Cardiac ventricle fibroblast (primary cell): ENCODE measurements at places on chromosomes 12 and 14. TPM values are rescaled to one million over a fixed set of nuclear protein-coding genes. Genes with fewer than 3 reads are reported as not detected.

The CACNA2D4 gene
- total RNA-seq, result 1.3 and 3.0 TPM in 2 replicates

The WSCD2 gene
- total RNA-seq, result not detected in 2 replicates

The PRICKLE1 gene
- 12.3 and 16.7 TPM in 2 replicates for total RNA-seq

The GYS2 gene
- total RNA-seq, result not detected in 2 replicates

The AKT1 gene
- total RNA-seq, result 79.4 and 83.0 TPM in 2 replicates

The HOXC12 gene
- total RNA-seq, result not detected in 2 replicates

The LMNTD1 gene
- 1.3 TPM in 1 of 2 replicates, not detected in the other for total RNA-seq

The DNAH10 gene
- 0.19 and 0.24 TPM in 2 replicates for total RNA-seq

The DPPA3 gene
- total RNA-seq, result not detected in 2 replicates

The TMPRSS12 gene
- not detected in 2 replicates for total RNA-seq

The RPGRIP1 gene
- not detected in 2 replicates for total RNA-seq

The ACRBP gene
- total RNA-seq, result 0.10 and 0.31 TPM in 2 replicates

The TBX3 gene
- 6.5 and 7.4 TPM in 2 replicates for total RNA-seq

The ACADS gene
- total RNA-seq, result 18.6 and 24.5 TPM in 2 replicates

The TEX22 gene
- 0.06 and 0.44 TPM in 2 replicates for total RNA-seq

The CBLN3 gene
- 6.6 and 15.3 TPM in 2 replicates for total RNA-seq

The GUCY2C gene
- total RNA-seq, result not detected in 2 replicates

The ART4 gene
- 12.4 and 15.6 TPM in 2 replicates for total RNA-seq

The CLEC1B gene
- total RNA-seq, result not detected in 2 replicates

The GPRC5D gene
- total RNA-seq, result not detected in 2 replicates

The TAC3 gene
- total RNA-seq, result not detected in 2 replicates

The DHRS2 gene
- 1.7 TPM in 1 of 2 replicates, not detected in the other for total RNA-seq

The FAM222A gene
- total RNA-seq, result 0.12 and 0.64 TPM in 2 replicates

The ALKBH2 gene
- 14.5 and 18.2 TPM in 2 replicates for total RNA-seq

The AMN1 gene
- 5.6 and 7.6 TPM in 2 replicates for total RNA-seq
